ENCODE measurements at places on chromosomes 7 and 10.
A peak's percentile ranks its signal among the peaks of the same experiment; 100 is the strongest.

GRCh38 chr7:125118444-125118843 lies 188.8 kb upstream of the POT1 start:
- no peak for ATAC-seq
- H3K27ac ChIP-seq: no peak overlapping the region
- no peak overlapping the region for H3K4me3 ChIP-seq
- H3K36me3 ChIP-seq: no peaks in the 10 kb centered on the region
- no peaks in the 10 kb centered on the region for H3K27me3 ChIP-seq
- no peaks in the 10 kb centered on the region for H3K4me1 ChIP-seq

DNA sequence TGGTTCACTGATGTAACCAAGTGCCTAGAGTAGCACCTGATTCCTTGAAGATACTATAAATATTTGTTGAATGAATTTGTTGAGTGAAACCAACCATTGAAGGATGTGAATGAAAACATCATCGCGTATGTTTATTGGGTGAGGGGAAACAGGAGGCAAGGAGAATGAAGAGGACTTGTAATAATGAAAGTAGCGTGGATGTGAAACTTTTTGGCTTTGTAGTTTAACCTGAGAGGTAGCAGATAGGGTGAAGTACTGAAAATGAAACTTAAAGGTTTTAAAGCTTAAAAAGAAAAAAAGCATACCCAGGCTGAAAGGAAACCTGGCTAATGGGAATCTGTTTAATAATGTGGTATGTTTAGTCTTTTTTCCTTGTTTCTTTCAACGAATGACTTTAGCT lies 5.2 kb downstream of the CCNY start:
- peaks cover 62% of the 10 kb centered on the region for H3K4me1 ChIP-seq
- no peak for ATAC-seq
- no peaks in the 10 kb centered on the region for H3K27me3 ChIP-seq

DNA sequence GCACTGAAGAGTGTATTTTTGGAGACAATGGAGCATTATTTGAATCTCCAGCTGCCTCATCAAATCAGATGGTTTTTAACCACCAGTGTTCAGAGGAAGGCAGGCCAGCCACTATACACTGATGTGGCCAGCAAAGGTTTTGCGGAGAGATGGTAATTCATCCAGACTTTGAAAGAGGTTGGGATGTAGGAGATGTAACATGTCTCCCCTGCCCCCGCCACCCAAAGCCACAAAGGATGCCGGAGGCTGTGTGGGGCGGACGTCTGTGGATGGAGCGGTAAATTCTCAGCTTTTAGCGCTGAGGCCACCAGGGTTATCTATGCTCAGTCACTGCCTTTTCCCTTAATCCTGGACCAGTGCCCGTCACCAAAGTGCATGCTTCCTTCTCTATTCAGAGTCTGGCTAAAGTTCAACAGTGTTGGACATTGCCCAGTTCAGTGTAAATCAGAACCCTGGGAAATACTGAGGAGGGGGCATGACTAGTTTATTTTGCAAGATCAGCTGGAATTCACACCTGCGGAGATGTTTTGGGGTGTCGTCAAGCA lies 3.7 kb upstream of the TRIP6 start:
- no peak for ATAC-seq
- peaks cover 41% of the 10 kb centered on the region for H3K4me1 ChIP-seq
- H3K27me3 ChIP-seq: no peaks in the 10 kb centered on the region
- H3K4me3 ChIP-seq: no peak overlapping the region
- peaks cover 52% of the 10 kb centered on the region for H3K36me3 ChIP-seq
- no peak overlapping the region for H3K27ac ChIP-seq

GRCh38 chr7:64494912-64495461 lies 67.9 kb downstream of the ZNF680 start:
- no peaks in the 10 kb centered on the region for H3K36me3 ChIP-seq
- H3K4me3 ChIP-seq: peak overlapping the region; percentile 19
- H3K27me3 ChIP-seq: no peaks in the 10 kb centered on the region
- no peak for ATAC-seq
- no peaks in the 10 kb centered on the region for H3K4me1 ChIP-seq

DNA sequence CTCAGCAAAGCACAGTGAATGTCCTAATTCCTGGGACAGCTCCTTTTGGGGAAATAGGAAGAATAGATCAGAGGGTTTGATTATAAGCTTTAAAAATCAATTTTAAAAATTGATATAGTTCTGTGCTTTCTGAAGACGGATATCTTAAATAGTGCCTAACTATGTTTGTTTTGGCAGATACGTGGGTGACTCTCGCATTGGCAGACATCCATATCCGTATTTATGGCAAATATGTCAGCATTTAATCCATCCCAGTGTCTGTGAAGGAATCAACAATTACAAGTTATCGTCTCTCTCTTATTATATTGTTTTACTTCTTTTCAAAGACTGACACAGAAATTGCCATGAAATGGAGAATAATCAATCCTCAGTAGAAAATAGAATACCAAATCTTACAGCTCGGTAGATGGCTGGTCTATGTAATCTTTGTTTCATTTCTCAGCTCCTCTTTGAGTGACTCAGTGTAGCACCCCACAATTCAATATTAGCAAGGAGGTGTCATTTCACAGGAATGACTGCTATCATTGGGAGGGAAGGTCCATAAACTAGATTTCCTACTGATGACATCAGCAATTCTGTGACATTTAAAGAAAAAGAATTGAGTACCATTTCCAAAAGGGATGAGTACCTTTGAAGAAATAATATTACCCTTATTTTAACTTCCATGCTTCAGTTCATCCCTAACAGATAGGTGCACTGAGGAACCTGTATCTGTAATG lies 186.4 kb upstream of the NFE2L3 start:
- H3K27ac ChIP-seq: no peak overlapping the region
- no peaks in the 10 kb centered on the region for H3K36me3 ChIP-seq
- no peaks in the 10 kb centered on the region for H3K4me1 ChIP-seq

DNA sequence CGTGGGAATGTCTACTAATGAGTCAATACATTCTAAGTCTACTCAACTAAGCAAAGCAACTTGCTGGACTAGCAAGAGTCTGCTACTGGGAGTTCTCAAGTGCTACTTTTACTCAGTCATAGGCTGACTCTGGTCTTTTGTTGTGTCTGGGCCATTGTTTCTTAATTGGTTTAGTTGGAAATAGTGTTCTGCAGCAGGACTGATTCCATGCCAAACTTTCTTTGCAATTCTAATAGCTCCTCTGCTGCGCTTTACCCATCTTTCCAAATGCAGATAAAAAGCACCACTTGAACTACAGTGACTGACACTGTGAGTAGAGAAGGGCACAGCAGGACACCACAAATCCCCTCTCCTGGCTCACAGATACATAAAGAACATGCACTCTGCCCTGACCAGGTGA lies 125.7 kb downstream of the CD36 start:
- H3K36me3 ChIP-seq: peaks cover 7% of the 10 kb centered on the region
- H3K27me3 ChIP-seq: no peaks in the 10 kb centered on the region
- no peaks in the 10 kb centered on the region for H3K4me1 ChIP-seq
- no peak overlapping the region for H3K4me3 ChIP-seq

DNA sequence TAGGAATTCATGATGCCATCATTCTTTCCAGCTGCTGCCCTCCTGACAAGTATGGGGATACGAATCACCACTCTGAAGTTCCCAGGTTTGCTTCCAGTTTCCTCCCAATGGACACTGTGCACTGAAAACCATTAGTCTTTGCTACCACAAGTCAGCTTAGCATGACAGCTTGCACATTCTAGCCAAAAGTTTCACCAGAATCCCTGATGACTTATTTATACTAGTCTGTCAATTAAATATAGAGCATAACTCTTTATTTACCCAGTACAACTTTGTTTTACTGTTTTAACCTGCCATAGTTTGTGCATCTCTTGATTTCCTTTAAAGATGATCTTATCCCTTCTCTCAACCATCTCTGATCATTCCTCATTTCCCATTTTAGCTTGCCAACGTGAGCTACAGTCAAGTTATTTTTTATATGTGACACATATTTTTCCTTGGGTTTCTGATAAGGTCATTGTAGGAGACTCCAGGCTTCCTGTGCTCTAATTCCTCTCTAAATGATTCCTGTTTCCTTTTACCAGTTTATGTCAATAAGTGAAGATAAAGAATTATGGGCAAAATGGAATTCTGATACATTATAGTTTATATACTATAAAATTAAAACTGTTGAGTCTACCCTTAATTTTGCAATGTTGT lies 167.5 kb upstream of the MEOX2 start:
- H3K27me3 ChIP-seq: no peaks in the 10 kb centered on the region
- no peaks in the 10 kb centered on the region for H3K4me1 ChIP-seq
- H3K4me3 ChIP-seq: no peak overlapping the region
- H3K27ac ChIP-seq: peak overlapping the region; percentile 12

GRCh38 chr10:4243651-4244050 lies 458.6 kb upstream of the KLF6 start:
- H3K36me3 ChIP-seq: no peaks in the 10 kb centered on the region
- H3K27ac ChIP-seq: peak overlapping the region; percentile 90
- no peaks in the 10 kb centered on the region for H3K27me3 ChIP-seq
- peaks cover 54% of the 10 kb centered on the region for H3K4me1 ChIP-seq
- H3K4me3 ChIP-seq: peak overlapping the region; percentile 90

DNA sequence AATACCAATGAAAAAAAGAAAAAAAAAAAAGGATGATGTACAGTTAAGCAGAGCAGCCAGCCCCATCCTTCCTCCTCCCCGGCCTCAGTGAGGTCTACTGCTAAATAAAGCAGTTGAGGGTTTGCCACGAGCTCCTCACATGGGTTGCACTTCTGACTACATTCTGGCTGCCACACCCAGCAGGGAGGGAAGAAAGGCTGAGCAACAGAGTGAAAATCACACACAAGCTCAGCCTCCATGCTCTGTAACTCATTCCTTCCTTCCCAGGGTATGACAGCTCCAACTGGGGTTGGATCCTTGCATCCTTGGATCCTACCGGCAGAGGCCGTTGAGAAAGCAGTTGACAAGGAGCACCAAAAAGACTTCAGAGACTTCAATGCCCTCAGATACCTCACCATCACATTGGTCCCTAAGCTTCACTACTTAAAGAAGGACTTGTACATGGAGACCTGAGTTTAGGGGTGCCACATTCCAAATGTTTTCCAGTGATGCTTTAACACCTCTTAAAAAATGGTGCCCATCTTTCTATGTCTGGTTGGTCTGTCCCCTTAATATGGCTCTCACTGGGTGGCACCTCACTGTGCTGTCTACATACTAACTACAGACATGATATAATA lies 52.9 kb upstream of the PIK3CG start:
- no peaks in the 10 kb centered on the region for H3K27me3 ChIP-seq
- no peak overlapping the region for H3K27ac ChIP-seq
- no peaks in the 10 kb centered on the region for H3K4me1 ChIP-seq
- no peak overlapping the region for H3K4me3 ChIP-seq
- ATAC-seq: no peak
- H3K36me3 ChIP-seq: no peaks in the 10 kb centered on the region

DNA sequence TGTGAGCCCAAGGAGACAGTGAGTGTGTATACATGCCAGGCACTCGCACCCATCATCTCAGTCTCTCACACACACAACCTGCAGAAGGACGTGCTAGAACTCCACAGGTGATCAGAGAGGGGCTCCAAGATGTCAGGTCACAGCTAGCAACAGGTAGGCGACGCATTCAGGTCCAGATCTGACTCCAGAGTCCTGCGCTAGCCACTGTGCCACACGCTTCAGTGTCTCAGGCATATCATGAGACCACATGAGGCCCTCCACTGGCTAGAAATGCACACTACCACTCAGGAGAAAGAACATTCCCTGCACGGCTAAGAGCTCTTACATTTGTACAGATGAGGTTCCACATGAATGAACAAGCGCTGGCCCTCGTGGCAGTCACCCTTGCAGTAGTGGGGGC lies 11.5 kb downstream of the AKR1B1 start:
- H3K27ac ChIP-seq: no peak overlapping the region
- ATAC-seq: no peak
- H3K27me3 ChIP-seq: no peaks in the 10 kb centered on the region

GRCh38 chr7:7108931-7109330 lies 73.4 kb upstream of the C1GALT1 start:
- no peak for ATAC-seq
- no peak overlapping the region for H3K4me3 ChIP-seq
- H3K36me3 ChIP-seq: no peaks in the 10 kb centered on the region
- H3K4me1 ChIP-seq: no peaks in the 10 kb centered on the region
- H3K27me3 ChIP-seq: no peaks in the 10 kb centered on the region
- no peak overlapping the region for H3K27ac ChIP-seq

DNA sequence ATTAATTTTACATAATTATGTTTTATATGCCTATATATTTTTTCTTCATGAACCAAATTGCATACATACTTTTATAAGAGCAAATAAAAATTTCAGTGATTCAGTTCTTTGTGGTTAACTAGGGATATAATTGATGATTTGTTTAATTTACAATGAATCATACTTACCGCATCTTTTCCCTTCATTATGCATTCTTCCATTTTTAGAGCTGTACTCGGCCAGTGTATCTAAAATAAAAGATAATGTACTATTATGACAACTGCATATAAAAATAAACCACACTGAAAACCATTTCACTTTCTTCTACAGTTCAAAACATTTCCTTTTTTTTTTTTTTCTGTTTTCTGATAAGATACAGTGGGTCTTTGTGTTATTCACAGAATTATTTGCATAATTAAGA lies 179.9 kb downstream of the SEMA3E start:
- H3K36me3 ChIP-seq: no peaks in the 10 kb centered on the region
- no peak overlapping the region for H3K4me3 ChIP-seq
- no peak overlapping the region for H3K27ac ChIP-seq
- H3K27me3 ChIP-seq: no peaks in the 10 kb centered on the region
- H3K4me1 ChIP-seq: no peaks in the 10 kb centered on the region
- ATAC-seq: no peak

DNA sequence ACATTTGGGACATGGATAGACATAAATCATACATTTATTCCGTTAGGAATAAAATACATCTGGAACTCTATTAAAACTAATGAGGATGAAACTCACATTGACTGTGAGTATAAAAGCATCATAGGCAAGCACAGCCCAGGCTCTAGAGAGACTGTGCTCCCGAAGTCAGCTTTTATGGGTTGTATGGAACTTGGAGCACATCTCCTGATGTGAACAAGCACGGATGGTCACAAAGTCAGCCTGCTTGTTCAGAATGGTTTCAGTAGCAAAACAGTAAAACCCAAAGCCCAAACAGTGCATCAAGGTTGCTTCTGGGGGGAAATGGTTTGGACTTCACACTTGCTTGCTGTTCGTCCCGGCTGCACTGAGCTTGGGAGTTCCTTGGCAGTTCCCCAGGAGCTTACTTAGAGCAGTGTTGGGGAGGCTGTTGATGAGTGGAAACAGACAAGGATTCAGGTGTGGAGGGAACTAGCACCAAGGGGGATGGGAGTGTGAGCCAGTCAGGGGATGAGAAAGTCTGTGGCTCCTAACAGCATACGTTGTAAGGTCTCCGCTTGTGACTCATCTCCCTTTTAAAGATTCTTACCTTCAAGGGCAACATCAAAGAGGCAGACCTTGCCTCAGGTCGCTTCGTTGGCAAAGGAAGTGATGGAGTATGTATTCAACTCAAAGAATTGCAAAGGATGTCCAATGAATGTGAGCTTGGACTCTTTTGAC lies 19.7 kb upstream of the ITGA8 start:
- no peaks in the 10 kb centered on the region for H3K36me3 ChIP-seq
- H3K27ac ChIP-seq: peak overlapping the region; percentile 29
- no peaks in the 10 kb centered on the region for H3K27me3 ChIP-seq
- no peak for ATAC-seq
- peaks cover 15% of the 10 kb centered on the region for H3K4me1 ChIP-seq
